ENCODE measurements at places on chromosomes 2 and 18. TPM values are rescaled to one million over a fixed set of nuclear protein-coding genes. Genes with fewer than 3 reads are reported as not detected.

Gene MBP
- 8.6 TPM for polyA plus RNA-seq

Gene ALK
- not detected for polyA plus RNA-seq

Gene ASPRV1
- 0.31 TPM for polyA plus RNA-seq

Gene PLGLB2
- polyA plus RNA-seq: 0.76 TPM

GRCh38 chr2:14927021-14927564, 294.6 kb downstream of the LRATD1 start:
- no peak for DNase-seq

- no peak for DNase-seq
Observed at GRCh38 chr2:219719521-219719920, 92.1 kb downstream of the SLC4A3 start.

DNA sequence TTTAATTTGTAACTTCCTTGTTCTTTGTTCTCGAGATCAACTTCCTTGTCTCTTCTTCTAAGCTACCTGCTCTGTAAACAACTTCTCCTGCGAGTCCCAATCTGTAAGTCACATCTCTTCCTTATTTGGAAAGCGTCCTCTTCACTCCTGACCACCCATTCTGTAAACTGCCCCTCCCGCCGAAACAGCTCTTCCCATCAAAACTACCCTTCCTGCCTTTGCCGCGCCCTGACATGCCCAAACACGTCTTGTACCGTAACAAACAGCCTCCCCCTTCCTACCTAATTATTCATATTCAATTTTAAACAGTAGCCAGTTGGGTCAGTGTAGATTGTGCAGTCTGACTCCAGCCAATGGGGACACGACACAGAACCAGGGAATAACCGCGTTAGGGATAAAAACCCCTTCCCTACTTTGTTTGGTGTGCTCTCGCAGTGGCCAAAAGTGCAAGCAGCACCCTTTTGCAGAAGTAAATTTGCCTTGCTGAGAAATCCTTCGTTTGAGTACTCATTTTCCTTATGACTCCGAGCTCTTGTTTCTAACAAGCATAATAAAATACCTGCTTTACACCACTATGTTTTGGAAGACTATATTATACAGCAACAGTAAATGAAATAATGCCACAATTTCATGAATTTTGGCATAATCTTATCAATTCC, 39.8 kb downstream of the PIAS2 start:
- DNase-seq: no peak

- DNase-seq: no peak
Observed at GRCh38 chr2:42074661-42075060, 26.8 kb downstream of the PKDCC start.

DNA sequence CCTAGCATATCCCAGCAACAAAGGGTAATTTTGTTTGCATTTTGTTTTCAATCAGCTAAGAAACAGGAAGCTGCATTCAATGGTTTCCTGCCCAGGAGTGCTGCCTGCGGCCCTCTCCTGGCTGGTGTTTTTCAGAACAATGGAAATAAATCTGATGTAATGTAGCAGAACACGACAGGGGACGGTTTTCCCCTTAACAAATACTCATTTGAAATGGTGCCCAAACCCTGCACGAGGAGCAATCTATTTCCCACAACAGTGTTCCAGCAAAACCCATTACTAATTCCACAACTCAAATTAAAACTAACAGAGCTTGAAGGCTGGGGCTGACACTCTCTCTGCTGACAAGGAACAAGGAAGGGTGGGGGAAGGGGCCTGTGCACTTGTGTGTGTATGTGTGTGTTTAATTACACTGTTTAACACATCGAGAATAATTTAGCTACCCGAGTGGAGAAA, 8.7 kb downstream of the CAPN13 start:
- no peak for DNase-seq

All from A549 (cell line).